Lower leg skin (tissue), 4 donors: ENCODE measurements at places on chromosomes 1 and 21. TPM values are rescaled to one million over a fixed set of nuclear protein-coding genes. Genes with fewer than 3 reads are reported as not detected.

Gene RGS5
- total RNA-seq: 18.4 TPM

GRCh38 chr1:206649261-206649921 is 14.1 kb downstream of the DYRK3 start:
- DNase-seq: no peak

GRCh38 chr1:51327386-51327785 is 3.0 kb downstream of the TTC39A start:
- DNase-seq: no peak

GRCh38 chr21:29717659-29718058 is 222.1 kb downstream of the GRIK1 start:
- no peak for DNase-seq

Gene ARTN
- total RNA-seq: 3.6 TPM

GRCh38 chr1:3470650-3471355 is 16.3 kb downstream of the ARHGEF16 start:
- DNase-seq: no peak

DNA sequence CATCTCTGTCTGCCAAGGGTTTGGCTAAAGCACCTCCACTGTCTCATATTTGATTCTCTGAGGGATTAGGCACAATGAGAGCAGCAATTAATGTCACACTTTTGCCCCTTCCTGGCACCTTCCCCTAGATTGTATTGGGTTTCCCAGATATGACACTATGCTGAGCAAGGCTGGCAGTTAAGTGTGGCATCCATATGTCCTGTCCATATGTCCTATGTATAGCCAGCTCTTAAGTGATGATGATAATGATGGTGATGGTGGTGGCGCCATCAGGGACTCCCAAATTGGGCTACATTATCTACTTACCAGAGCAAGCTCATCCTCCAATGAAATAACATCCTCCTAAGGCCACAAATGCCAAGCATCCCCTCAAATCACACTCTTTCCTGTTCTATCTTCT is 13.5 kb upstream of the LORICRIN start:
- no peak for DNase-seq

Gene LAX1
- 0.79 TPM for total RNA-seq

DNA sequence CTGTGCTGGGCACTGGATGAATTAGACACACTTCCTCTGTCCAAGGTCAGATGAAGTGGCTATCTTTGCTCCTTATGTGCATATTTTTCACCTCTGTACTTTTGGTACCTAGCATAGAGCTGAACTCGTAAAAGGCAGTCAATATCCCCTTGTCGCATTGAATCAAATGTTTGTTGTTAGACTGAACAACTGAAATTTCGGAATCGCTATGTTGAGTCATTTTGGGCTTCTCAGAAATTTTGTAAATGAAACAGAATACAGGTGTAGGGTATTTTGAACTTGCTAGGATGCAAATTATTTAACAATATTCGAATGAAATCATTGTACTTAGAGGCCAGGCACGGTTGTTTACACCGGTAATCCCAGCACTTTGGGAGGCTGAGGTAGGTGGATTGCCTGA is 48.0 kb downstream of the PDE4B start:
- no peak for DNase-seq

Gene CLEC20A
- not detected for total RNA-seq

DNA sequence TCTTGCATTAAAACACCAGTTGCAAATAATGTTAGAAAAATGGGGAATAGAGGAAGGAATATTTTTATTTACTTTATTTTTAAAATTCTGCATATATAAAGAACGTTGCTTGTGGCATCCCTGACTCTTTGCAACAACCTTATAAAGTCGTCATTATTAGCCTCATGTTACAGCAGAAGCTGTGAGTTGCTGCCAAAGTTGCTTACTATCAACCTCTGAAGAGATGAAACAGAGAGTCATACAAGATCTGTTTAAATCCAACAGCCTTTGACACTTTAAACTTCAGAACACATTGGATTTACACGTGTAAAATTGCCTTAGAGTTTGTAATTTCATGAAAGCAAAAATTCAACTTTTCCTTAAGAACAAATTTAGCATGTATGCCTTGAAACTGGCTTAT is 221.9 kb downstream of the MRPL39 start:
- DNase-seq: no peak

Gene OSCP1
- 4.8 TPM for total RNA-seq

Gene PDIK1L
- total RNA-seq: 16.7 TPM

GRCh38 chr21:14382486-14382834 is 486 bp downstream of the HSPA13 start:
- DNase-seq: peak; percentile 16

Gene CTSE
- total RNA-seq: not detected

DNA sequence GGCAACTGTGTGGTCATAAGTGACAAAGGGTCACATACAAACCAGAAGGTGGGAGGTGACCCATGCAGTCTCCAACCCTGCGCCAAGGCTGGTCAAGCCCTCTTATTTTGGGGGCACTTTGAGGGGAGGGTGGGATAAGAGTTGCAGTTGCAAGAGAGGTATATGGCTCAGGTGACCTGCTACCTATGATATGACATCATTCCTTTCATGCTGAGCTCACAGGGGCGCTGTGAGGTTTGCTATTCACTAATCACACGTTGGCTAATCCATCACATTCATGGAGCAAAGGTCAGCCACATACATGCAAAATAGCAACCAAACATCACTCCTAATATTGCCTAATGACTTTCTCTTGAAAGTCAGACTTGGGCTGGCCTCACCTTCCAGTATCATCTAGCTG is 72.0 kb upstream of the PAXBP1 start:
- no peak for DNase-seq

DNA sequence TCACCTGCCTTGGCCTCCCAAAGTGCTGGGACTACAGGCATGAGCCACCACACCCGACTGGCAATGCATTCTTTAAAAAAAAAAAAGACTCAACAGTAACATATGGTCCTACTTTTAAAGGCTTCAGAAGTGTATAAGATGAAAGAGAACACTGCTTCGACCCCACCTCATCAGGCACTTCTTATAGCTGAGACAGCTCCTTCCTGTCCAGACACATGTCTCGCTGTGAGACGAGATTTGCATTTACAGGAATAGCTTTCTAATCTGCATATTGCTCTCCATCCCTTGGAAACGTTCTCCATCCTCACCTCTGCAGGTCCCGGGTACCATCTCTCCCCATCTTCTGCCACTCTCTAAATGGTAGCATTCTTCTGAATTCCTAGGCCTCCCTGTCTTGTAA is 6.7 kb downstream of the AZIN2 start:
- no peak for DNase-seq

GRCh38 chr1:155719703-155720102 is 30.8 kb downstream of the DAP3 start:
- peak; percentile 50 for DNase-seq

GRCh38 chr1:220487297-220487820 is 40.6 kb upstream of the MARK1 start:
- no peak for DNase-seq

- DNase-seq: no peak
Observed at GRCh38 chr1:232034556-232034955, 408.0 kb downstream of the DISC1 start.

Gene ANKRD34A
- total RNA-seq: 0.62 TPM

GRCh38 chr1:178282949-178283367 is 189.1 kb downstream of the RASAL2 start:
- no peak for DNase-seq

DNA sequence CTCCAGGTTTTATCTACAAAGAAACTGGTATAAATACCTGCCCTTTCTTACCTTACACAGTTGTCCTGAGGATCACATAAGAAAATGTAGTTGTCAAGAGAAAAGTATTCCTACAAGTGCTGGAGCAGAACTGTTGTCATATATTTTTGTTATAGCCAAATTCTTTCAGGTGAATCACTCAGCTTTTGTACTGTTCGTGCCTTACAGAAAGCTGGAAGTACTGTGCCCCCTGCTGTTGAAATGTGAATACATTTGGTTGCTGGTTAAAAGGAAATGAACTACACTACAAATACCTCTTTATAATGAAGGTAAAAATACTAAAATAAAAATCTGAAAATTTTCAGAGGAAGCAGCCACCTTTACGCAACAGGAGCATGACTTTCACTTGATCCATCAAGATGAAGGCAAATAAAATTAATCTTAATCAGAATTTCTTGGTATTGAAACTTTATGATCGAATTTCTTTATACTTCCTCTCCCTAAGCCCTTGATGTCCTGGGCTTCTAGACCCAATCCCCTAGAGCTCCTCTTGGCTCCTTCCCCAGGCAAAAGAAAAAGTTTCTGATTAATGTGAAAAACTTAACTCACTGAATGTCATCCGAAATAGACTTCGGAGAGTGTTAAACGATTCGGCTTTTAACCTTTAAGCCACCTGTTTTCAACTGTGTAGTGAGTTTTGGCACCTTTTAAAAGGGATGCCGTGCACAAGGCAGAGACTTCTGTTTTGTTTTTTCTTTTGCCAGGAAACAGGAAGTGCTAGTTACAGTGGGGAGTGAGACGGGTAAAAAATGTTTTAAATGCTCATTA is 12.5 kb downstream of the CHML start:
- no peak for DNase-seq

GRCh38 chr1:7641587-7642417 is 129.3 kb upstream of the VAMP3 start:
- DNase-seq: no peak

Gene EPB41
- 50.6 TPM for total RNA-seq

Gene PLEKHN1
- total RNA-seq: 38.7 TPM

DNA sequence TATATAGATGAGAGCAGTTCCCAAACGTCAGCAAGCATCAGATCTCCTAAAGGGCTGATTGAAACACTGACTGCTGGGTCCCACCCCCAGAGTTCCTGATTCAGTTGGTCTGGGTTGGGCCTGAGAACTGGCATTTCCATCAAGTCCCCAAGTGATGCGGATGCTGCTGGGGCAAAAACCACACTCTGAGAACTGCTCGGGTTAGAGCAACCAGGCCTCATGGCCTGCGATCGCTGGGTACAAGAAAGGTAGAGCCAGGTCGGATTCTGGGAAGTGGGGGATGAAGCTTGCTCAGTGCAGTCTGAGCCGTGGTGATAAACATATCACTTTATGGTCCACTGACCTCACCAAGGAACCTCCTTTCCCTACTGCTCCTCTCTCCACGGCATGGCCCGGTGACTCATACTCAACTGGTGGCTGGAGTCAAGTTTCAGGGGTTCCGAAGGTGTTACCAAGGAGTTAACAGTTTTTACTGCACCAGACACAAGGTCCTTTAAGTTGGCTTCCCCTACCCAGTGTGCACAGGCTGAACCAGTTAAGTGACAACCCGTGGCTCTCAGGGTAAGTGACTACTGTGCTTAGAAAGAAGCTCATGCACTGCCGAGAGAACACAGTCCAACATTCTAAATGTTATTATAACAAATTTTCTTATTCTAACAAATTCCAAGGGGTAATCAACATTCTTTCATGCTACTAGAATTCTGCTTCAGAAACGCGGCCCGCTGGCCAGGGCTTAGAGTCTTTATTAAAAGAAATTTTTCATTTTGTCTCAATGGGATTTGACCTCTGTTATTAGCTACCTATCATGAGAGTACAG is 153.5 kb downstream of the TGFBR3 start:
- no peak for DNase-seq

DNA sequence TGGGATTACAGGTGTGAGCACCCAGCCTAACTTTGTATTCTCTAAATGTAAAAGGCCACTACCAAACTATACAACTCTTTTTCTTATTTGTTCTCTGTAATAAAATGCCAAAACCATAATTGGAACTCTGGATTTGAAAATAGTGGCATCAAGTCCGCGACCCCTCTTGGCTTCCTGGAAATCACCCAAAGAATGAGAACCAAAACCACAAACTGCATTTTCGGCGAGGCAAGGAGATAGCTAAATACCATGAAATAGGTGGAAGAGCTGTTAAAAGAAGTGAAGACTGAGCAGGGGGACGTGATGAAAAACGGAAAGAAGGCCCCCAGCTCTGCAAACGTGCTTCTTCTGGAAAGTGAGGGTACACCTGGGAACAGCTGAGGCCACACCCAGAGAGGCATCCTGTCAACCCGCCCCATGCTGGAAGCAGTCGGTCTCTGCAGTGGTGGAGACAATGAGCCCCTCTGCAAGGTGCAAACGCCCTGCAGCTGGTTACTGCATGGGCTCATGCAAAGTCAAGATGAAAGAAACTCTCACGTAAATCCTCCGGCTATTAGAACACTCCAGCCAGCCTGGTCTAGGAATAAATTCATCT is 22.5 kb downstream of the VPS26C start:
- no peak for DNase-seq

DNA sequence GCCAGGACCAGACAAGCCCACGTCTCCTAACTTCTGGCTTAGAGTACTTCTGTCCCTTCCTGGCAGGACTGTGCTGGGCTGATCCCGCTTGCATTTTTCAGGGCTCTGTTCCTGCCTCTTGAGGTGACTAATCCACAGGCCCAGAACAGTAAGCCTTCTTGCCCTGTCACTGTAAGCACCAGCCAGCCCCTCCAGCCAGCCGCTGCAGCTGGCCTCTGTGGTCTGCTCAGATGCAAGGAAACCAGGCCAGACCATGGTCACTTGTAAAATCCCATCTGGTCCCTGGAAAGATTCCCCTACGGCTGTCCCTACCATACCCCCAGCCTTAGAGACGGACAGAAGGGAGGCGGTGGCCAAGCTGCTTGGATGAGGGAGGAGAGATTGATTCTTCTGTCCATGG is 74.2 kb downstream of the KIRREL1 start:
- DNase-seq: no peak

Gene MR1
- 18.6 TPM for total RNA-seq

GRCh38 chr1:5647234-5647633 is 345.0 kb downstream of the NPHP4 start:
- DNase-seq: no peak

DNA sequence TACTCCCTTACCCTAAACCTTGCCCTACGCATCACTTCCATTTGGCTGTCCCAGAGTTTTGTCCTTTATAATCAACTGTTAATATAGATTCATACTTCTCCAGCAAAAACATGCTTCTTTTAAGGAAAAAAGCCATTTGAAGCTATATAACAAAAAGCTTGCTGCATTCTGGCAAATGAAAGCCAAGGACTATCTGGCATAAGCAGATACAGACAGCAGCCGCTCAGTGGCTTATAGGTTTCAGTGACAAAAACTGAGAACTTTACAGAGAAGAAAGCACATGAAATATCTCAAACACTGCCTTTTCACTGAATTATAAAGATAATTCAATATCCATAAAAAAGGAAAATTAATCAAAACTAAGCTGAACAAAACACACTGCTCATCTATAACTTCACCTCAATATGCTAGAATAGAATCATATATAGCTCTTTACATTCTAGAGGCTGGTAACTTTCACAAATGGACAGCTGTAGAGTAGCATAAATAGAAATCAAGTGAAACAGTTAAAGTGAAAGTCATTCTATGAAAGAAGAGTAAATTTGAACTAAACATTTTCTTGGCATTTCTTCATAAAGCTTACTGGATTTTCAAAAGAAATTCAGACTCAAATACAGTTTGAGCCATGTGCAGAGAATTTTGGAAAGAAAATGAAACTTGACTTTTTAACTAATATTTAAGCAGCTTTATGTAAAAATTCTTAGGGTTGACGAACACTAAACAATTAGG is 19.6 kb downstream of the CDC42BPA start:
- no peak for DNase-seq

Gene OR2T29
- 0.49 TPM for total RNA-seq

DNA sequence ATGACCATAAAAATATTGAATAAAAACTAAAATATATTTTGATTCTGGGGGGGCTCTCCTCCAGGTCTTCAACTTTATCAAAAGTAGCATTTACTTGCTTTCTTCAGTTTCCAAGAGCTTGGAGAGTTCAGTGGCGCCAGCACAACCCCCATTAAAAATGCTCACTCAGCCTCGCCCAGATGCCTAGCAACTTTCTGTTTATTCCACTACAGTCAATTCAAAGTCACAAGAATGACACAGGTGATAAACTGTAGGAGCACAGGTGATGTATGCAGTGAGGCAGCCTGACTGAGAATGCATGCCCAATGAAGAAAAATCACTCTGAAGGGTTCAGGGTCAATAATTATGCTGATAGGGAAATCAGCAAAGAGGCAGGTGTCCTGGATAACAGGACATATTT is 159.4 kb upstream of the ATP1B1 start:
- no peak for DNase-seq
